Activated naive CD4-positive, alpha-beta T cell treated with anti-CD3 and anti-CD28 coated beads, Interleukin-2, amount 50 U/mL, for 72 hours (primary cell): ENCODE measurements at places on chromosomes 2 and 18. TPM values are rescaled to one million over a fixed set of nuclear protein-coding genes. Genes with fewer than 3 reads are reported as not detected.

GRCh38 chr18:23196119-23197007 is 61.1 kb downstream of the CABLES1 start:
- no peak for DNase-seq

GRCh38 chr2:20061476-20061875 is 10.0 kb upstream of the LAPTM4A start:
- no peak for DNase-seq

- no peak for DNase-seq
Observed at GRCh38 chr2:41101281-41101680, 649.4 kb upstream of the SLC8A1 start.

GRCh38 chr18:7596147-7596546 is 29.0 kb downstream of the PTPRM start:
- no peak for DNase-seq

DNA sequence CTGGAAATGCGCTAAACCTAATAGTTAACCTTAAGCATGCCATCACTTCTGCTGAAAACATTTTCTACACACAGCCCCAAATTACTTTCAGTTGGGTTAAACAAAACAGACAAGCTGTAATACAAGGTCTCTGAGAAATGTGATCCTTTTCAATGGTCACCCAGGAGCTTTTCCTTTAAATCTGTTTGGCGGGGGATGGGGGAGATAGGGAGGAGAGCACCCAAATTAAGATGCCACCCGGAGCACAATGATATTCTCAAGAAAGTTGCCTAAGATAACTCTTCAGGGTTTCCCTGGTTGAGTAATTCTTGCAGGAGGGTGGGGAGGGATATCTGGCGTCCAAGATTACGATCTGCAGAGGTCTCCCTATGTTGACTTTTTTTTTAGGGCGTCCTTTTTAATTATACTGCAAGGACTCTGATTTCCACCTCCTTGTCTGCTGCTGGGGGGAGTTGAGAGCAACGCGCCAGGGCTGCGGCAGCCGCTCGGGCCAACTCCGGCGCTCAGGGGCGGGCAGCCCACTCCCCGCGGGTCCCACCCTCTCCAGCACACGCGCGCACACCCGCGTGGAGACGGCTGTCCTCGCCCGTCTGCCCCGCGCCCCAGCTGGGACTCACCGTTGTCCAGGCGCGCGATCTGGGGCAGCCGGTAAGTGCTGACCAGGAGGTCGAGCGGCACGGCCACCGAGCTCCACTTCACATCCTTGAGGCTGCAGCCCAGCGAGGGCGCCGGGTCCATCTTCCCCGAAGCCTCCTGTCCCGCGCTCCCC is 807 bp downstream of the GAREM1 start:
- no peak for DNase-seq

- DNase-seq: no peak
Observed at GRCh38 chr18:8856769-8857393, 151.5 kb downstream of the MTCL1 start.

- DNase-seq: no peak
Observed at GRCh38 chr2:202084265-202084664, 11.2 kb downstream of the KIAA2012 start.

DNA sequence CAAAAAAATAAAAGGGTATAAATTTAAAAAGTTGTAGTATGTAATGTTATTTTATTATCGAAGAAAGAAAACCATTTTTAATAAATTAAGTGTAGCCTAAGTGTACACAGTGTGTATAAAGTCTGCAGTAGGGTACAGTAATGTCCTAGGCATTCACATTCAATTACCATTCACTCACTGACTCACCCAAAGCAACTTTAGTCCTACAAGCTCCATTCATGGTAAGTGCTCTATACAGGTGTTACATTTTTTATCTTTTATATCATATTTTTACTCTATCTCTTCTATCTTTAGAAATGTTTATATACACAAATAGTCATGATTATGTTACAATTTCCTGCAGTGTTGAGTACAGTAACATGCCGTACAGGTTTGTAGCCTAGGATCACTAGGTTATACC is 59.5 kb downstream of the RABL2A start:
- no peak for DNase-seq

GRCh38 chr18:23871410-23871809 is 143.1 kb upstream of the TTC39C start:
- DNase-seq: no peak

GRCh38 chr2:113886479-113887008 is 3.3 kb upstream of the ACTR3 start:
- DNase-seq: peak; percentile 79

GRCh38 chr18:23616258-23616657 is 30.0 kb upstream of the NPC1 start:
- no peak for DNase-seq

GRCh38 chr2:216535454-216535995 is 36.9 kb downstream of the RPL37A start:
- no peak for DNase-seq

DNA sequence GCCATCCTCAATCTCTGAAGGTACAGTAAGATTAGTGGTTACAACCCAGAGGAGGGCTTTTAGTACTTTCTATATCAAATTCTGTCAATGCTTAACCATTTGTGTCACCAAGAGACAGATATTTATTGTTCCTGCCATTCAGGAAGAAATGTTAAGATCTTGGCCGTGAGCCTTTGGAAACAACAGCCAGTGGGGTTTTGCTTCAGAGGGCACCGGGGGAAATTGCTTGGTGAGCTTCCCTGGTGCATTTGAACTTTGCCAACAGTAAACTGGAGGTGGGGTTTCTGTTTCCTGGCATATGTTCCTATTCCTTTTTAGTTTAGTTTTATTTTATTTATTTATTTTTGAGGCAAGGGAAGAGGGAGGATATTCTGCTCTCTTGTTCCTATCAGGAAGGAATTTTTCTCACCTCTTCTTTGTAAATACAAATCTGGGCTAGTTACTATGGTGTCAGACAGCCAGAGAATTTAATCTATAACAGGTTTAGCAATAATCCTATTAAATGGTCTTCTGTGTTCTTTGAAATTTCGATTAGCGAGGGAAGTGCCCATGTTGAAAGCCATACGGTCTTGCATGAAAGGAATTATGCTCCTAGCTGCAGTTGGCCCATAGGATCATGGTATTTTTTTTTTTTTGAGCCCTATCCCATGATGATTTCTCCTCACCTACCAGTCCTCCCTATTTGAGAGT is 95.7 kb downstream of the MAIP1 start:
- no peak for DNase-seq

- DNase-seq: no peak
Observed at GRCh38 chr2:191311627-191312026, 66.4 kb downstream of the MYO1B start.

DNA sequence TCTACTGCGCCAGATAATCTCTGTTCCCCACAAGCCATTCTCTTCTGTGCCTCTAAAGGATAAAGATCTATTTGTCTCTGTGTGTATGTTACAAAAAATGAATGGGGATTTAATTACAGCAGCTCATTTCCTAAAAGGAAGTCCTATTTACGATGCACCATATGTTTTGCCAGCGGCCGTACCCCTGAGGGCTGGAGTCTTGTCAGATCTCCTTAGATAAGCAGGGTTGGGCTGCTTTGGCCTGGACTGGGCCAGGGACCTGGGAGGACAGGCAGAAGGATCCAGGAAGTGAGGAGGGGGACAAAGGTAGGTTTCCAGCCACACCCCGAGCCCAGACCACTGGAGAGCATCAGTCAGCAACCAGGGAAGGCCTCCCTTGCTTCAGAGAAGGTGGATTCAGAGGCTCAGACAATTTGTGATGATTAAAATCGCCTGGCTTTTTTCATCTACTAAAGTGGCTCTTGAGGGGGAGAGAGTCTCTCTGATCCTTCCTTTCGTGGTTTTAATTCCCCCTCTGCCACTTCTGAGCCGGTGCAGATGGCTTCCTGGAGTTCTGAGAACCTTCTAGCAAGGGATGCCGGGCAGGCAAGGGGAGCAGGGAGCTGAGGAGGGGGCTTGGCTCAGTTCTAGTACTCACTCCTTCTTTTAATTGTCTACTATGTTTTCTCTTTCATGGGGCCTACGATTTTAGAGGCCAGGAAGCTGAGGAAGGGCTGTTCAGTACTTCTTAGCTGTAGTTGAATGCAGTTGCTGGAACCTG is 42.1 kb downstream of the MYCN start:
- no peak for DNase-seq

- DNase-seq: no peak
Observed at GRCh38 chr2:27878825-27879224, 11.4 kb downstream of the RBKS start.

GRCh38 chr18:48433541-48433940 is 24.4 kb upstream of the ZBTB7C start:
- DNase-seq: no peak

GRCh38 chr2:121254748-121255147 is 30.3 kb downstream of the TFCP2L1 start:
- DNase-seq: no peak

DNA sequence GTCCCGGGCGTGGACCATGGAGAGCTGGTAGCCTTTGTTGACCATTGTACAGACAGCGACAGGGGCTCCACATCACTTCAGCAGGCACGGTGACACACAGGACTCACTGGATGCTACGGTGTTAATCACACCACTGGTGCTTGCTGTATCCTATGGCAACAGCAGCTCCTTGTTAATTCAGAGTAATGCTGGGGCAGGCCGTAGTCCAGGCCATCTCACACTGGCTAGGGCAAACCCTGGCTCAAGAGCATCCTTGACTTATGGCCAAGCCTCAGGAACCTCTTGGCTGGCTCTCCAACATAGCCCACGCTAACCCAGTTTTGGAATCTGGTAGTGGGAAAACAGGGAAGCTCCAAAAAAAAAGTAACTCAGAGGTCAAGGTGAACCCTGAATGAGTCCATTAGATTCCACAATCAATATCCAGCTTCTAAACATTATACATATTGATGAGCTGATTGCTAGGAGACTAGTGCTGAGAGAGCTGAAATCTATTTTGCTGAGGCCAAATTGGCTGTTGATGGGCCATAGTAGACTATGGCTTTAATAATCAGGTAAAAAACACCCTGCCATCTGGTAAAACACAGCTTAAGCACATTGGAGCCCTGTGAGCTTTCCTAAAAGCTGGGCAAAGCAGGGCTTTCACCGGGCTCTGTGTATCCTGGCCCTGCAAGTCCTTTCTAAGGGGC is 253.6 kb downstream of the PRKCE start:
- DNase-seq: no peak

GRCh38 chr18:13735681-13736080 is 9.2 kb downstream of the RNMT start:
- no peak for DNase-seq

GRCh38 chr18:68925268-68925667 is 127.4 kb downstream of the CCDC102B start:
- no peak for DNase-seq

- DNase-seq: no peak
Observed at GRCh38 chr2:235707411-235708096, 213.7 kb downstream of the AGAP1 start.

DNA sequence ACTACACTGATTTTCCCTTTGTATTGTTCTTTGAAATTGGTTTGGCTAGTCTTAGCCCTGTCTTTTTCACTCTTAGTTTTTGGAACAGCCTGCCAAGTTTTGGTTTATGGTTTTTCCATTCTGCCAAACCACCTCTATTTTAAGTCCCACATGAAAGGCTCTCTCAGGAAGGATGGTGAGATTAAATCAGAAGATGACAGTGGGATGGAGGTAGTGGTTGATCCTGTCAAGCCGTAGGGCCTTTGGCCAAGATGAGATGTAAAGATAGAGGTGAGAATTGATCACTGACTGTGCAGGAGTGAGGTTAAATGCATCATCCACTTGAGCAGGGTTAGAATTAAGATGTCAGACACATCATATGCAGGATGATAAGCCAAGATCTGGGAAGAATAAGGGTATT is 948.5 kb downstream of the SLC4A3 start:
- DNase-seq: no peak

- no peak for DNase-seq
Observed at GRCh38 chr18:67386032-67386431, 130.5 kb downstream of the DSEL start.

DNA sequence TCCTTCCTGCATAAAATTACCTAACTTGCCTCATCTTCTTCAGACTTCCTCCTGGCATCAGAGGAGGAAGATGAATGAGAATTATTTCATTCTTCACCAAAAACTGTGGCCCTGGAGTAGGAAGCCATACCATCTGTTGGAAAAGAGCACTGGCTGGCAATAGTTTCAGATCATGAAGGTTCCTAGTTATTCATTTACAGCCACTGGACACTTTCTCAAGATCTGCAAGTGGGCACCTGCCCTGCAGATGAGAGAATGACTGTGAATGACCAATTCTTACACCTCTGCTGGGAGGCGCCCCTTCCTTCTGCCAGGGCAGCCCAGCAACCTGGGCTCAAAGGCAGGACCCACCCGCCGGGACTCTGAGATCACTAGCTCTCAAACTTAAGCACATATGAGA is 13.0 kb downstream of the DIPK1C start:
- no peak for DNase-seq

DNA sequence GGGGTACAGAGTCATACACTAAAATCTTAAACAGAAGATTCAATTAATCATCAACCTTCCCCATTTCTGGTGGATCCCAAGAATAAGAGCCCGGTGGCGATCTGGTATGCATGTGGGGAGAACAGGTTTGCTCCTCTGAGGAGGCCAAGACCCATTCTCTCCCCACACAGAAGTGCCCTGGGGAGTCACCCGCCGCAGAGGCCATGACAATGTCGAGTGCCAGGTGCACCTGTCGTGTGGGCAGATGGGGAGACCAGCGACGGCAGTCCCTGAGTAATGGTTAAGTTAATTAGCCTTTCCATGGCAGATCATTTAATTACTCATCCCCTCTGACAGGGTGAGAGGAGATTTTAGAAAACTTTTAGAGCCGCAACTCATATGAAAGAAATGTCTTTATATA is 345.0 kb downstream of the NCKAP5 start:
- DNase-seq: no peak

Gene RNU2-63P
- total RNA-seq: 12.6 TPM

Gene BCL11A
- 0.25 TPM for total RNA-seq

Gene NEURL3
- 2.2 TPM for total RNA-seq

Gene LAMA3
- total RNA-seq: 0.16 TPM

Gene MLPH
- total RNA-seq: not detected

Gene SPP2
- total RNA-seq: not detected

Gene SCN1A
- total RNA-seq: not detected

Gene IL1RL1
- total RNA-seq: 0.74 TPM

Gene RAB6D
- not detected for total RNA-seq

Gene SERPINB11
- total RNA-seq: not detected

Gene GPR55
- 2.6 TPM for total RNA-seq

Gene RPL37A
- 3,400 TPM for total RNA-seq

Gene FOXI3
- not detected for total RNA-seq

Gene TEX44
- not detected for total RNA-seq

Gene SDC1
- 0.11 TPM for total RNA-seq

Gene SLC30A3
- 0.68 TPM for total RNA-seq

Gene DSG2
- total RNA-seq: 0.23 TPM

Gene SPATA3
- 2.9 TPM for total RNA-seq

Gene MROH2A
- total RNA-seq: not detected

Gene TRIP12
- total RNA-seq: 213 TPM

Gene TRIM43B
- not detected for total RNA-seq
